Effector CD4-positive, alpha-beta T cell (primary cell): ENCODE measurements at places on chromosomes 3 and 15.

GRCh38 chr3:12413721-12414255 lies 70.5 kb upstream of the TSEN2 start:
- DNase-seq = no peak

DNA sequence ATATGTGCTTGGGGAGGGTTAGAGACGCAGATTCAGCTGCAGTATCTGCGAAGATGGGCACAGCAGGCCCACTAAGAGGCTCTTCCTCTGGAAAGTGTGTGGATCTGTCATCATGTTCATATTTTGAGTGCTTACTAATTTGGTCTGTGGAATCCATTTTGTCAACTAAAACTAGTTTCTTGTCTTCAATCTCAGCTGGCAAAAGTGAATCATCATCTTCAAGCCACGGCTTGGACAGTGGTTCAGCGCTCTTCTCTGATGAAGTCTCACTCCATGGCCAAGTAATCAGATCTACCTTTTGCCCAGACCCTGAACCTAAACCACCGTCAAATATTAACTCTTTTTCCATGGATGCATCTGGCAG lies 76.2 kb downstream of the IMPG2 start:
- DNase-seq = no peak

GRCh38 chr15:43238671-43239131 lies 17.9 kb upstream of the EPB42 start:
- DNase-seq = no peak

GRCh38 chr3:177212278-177212610 lies 15.0 kb upstream of the TBL1XR1 start:
- DNase-seq = no peak

GRCh38 chr15:66611257-66612053 lies 45.7 kb upstream of the LCTL start:
- no peak for DNase-seq

GRCh38 chr15:84947947-84948830 lies 33.5 kb upstream of the PDE8A start:
- no peak for DNase-seq

GRCh38 chr3:3160826-3161225 lies 18.7 kb downstream of the CRBN start:
- no peak for DNase-seq

DNA sequence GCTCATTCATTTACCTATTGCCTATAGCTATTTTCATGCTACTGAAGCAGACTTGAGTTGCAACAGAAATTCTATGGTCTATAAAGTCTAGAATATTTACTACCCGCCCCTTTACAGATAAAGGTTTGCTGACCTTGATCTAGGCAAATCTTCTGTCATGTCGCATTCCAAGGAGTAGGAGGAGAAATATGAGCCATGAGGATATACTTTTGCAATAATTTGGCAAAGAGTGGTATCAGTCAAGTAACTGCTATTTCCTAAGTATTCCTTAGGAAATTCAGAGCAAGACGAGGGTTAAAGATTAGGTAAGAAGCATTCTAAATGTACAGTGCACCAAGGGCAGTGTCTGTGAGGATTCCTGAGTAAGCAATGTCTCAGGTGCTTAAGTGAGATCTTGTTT lies 121.0 kb upstream of the NUDT16 start:
- DNase-seq = no peak

DNA sequence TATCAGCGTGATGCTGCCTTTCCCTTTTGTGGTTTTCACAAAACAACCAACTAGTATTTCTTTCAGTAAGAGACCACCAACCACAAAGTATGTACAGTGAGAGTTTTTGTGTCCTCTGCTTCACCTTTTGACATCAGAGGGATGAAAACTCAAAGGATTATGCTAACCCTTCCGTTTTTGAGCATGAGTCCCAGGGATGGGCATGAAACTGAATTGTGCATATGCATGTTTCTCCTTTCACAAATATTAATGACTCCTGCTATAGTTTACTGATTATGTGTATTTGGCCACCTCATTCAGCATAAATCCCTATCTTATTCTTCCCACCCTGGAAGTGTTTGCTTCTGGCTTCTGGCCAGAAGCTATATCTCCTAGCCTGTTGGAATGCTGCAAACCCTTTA lies 59.2 kb downstream of the RSRC1 start:
- no peak for DNase-seq

DNA sequence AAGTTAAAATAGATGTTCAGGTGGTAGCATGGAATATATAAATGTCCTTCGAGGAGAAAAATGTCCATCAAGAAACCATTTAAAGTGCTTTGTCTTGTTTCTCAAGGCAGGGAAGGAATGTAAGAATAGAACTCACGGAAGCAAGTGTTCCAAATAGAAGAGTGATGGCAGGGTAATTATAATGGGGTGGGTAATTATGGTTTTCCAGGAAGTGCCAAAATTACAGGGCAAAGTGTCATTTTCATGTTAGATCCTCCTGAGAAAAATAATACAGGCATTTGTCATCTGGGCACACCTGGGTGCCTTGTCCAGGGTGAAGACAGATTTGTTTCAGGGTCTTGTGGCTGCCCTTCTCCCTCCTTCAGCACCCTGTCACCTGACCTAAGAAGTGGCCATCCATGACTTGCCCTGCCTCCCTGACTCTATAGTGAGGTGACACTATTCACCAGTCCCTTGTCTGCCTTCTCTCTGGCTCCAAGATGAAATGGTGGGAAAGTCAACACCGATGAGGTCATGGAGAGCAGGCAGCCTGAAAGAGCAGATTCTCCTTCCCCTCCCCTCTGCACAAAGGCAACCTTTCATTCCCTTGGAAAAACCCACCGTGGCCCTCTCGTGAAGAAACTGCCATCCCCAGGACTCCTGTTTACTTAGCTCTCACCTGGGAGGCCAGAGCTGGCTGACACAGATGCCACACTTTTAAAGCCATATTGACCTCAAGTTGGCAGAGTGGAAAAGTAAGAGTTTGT lies 45.1 kb upstream of the AMOTL2 start:
- DNase-seq = no peak

DNA sequence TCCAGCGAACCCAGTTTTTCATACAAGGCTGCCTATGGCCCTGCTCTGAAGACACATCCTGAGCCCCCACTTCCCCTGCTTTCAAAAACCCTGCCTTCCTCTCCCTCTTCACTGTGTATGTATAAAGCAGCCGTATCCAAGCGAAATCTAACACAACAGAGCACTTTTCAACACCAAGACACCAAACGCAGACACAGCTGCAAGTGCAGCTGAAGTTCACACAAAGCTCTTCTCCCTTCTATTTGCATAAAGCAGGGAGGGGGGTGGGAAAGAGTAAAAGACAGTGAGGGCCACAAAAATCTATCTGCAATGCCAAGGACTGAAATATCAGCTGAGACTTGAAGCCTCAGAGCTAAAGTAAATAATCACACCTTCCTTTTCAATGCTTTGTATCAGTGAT lies 35.1 kb upstream of the CSPG5 start:
- DNase-seq = no peak

DNA sequence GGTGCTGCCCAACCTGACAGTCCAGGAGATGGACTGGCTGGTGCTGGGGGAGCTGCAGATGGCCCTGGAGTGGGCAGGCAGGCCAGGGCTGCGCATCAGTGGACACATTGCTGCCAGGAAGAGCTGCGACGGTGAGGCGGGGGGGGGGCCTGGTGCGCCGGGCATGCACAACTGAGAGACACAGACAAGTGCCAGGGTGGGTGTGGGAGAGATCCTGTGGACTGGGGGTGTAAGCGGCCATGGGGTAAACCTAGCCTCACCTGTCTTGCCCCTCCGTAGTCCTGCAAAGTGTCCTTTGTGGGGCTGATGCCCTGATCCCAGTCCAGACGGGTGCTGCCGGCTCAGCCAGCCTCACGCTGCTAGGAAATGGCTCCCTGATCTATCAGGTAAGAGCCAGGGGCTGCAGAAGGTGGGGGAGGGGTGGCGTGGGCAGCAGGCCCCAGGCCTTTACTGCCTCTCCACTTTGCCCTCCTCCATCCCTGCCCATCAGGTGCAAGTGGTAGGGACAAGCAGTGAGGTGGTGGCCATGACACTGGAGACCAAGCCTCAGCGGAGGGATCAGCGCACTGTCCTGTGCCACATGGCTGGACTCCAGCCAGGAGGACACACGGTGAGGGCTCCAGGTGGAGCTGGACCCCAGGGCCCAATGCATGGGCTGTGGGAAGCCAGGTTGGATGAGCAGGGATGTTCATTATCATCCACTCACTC lies 3.3 kb downstream of the CHRD start:
- DNase-seq = no peak

GRCh38 chr3:82814660-82815059 lies 1053.2 kb upstream of the GBE1 start:
- no peak for DNase-seq
